ENCODE measurements at places on chromosomes 7 and 10. TPM values are rescaled to one million over a fixed set of nuclear protein-coding genes. Genes with fewer than 3 reads are reported as not detected.

DNA sequence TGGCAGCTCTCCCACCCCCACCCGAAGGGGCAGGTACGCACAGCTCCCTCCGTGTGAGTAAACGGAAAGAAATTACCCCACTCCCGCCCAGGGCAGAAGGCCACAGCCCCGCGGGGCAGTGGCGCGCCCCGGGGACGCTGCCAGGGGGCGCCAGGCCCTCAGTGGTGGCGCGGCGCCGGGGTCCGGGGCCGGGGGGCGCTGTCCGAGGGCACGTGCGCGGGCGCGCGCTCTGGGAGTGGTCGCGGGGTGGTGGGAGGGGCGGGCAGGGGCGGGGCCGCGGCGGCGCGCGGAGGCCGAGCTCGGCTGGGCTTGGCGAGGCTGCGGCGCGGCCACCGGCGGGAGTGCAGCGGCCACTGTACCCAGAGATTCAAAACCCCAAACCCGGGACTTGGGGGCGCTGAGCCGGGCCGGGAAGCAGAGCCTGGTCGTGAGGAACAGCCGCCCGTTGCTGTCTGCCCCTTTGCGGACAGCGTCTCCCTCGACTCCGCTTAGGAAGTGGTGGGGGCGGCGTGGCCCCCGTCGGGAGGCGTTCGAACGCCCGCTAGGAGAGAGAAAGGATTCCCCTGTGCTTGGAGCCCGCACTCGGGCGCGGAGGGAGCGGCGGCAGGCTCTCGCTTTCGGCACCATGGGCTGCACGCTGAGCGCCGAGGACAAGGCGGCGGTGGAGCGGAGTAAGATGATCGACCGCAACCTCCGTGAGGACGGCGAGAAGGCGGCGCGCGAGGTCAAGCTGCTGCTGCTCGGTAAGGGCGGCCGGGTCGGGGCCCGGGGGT, at the start of gene GNAI1:
TSS of gene GNAI1 (plus strand) at position 296 of the 773 bp plus-strand sequence. CDS start at position 626, 330 bp downstream.
- DNase-seq: peak; percentile 68

DNA sequence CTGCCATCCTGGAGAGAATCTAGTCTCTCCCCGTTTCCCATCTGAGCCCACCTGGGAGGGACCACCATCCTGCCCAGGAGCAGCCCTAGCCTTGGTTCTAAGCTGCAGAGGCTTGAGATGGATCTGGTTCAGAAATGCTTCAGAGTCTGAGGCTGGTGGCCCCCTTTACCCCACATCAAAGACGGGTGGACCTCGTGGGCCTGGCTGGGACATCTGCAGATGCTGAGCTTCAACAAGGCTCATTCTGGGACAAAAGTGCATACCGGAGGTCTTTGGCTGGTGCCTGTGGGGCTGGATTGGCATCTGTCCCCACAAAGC, 4.9 kb upstream of the IRF5 start:
- DNase-seq: no peak

DNA sequence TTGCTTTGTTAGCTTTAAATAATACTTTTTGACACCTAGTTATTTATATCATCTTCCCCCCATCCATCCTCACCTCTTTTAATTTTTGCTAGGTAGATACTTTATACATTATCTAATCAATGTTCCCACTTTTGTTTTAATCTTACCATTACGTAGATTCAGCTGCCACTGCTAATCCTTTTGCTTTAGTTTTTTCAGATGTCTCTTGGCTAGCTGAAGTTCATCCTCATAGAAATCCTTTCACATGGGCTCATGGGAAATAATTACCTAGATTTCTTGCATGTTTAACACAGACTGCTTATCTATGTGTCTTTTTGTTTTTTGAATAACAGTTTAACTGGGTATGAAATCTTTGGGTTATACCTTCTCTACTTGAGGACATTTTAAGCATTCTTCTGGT, 60.1 kb downstream of the ZNRF2 start:
- no peak for DNase-seq

- DNase-seq: no peak
These were observed 45.7 kb upstream of the PTPRN2 start for GRCh38 chr7:158633055-158633956.

DNA sequence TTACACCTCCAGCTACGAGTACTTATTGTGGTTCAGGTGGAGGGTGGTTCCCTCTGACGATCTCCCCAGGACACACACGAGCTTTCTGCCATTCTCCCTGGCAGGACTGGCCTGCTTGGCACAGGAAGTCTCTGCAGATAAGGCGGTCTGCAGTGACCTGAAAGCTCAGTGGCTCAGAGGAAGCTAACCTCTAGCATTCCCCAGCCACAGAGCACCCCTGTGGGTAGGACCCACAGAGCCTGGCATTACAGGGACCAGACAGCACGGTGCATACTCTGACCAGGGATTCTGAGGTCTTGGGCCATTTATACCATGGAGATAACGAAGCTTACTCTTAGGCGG, 1.9 kb upstream of the GPR146 start:
- peak; percentile 25 for DNase-seq

- no peak for DNase-seq
These were observed 15.4 kb downstream of the CLCN1 start for GRCh38 chr7:143331179-143331801.

DNA sequence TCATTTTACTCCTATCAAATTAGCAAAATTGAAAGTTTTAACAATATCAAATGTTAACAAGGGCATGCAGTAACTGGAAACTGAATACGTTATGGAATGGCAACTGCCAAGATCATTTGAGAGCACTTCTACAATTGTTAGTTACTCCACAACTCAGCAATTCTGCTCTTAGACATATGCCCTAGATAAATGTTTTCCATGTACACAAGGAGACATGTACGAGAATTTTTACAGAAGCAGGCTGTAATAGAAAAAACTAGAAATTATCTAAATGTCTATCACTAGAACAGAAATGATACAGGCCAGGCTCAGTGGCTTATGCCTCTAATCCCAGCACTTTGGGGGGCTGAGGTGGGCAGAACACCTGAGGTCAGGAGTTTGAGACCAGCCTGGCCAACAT, 7.0 kb downstream of the PSAP start:
- no peak for DNase-seq

DNA sequence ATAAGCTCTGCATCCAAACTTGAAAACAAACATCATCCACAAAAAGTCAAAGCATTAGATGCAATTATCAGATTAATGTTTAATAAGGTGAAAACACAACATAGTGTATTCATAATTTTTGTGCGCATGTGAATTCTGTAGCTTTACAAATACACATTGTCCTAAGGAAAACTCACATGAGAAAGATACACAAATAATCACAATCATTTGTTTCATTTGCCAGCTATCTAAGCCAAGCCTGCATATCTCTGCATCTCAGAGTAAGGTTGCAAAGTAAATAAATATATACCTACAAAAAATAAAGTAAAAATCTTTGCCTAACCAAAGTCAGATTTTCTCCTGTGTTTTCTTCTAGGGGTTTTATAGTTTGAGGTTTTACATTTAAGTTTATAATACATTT, 57.4 kb downstream of the ADCY1 start:
- DNase-seq: no peak

SPDYE9 gene
- total RNA-seq: not detected

KCNH2 gene
- 82.1 TPM for total RNA-seq

Measured in left cardiac atrium (tissue), 4 donors.